ENCODE measurements at places on chromosomes 4 and X.
A peak's percentile ranks its signal among the peaks of the same experiment; 100 is the strongest.

DNA sequence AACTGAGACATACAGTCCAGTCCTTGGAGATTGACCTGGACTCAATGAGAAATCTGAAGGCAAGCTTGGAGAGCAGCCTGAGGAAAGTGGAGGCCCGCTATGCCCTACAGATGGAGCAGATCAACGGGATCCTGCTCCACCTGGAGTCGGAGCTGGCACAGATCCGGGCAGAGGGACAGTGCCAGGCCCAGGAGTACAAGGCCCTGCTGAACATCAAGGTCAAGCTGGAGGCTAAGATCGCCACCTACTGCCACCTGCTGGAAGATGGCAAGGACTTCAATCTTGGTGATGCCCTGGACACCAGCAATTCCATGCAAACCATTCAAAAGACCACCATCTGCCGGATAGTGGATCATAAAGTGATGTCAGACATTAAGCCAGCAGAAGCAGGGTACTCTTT lies 20.4 kb upstream of the FRMPD3 start:
- no peak for DNase-seq

GRCh38 chrX:150148749-150149672 lies 210.7 kb upstream of the EOLA2 start:
- no peak for DNase-seq

DNA sequence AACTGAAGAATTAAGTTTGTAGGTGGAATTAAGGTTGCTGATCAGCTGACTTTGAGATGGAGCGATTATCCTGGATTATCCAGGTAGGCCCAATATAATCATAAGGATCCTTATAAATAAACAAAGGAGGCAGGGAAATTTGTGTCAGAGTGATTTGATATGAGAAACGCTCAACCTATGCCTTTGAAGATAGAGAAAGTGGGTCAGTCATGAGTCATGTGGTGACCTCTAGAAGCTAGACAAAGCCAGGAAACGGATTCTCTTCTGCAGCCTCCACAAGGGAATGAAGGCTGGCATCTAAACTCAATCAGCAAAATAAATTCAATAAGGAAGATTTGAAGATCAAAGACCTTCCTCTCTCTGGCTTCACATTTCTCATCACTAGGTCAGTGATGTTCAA lies 41.5 kb upstream of the SMIM10 start:
- no peak for DNase-seq

GRCh38 chr4:11355226-11355625 lies 73.5 kb downstream of the HS3ST1 start:
- DNase-seq, result no peak

- DNase-seq, result no peak
Observed at GRCh38 chr4:73237044-73237443, 21.6 kb downstream of the ANKRD17 start.

- no peak for DNase-seq
Observed at GRCh38 chrX:107561468-107562215, 66.7 kb upstream of the PRPS1 start.

DNA sequence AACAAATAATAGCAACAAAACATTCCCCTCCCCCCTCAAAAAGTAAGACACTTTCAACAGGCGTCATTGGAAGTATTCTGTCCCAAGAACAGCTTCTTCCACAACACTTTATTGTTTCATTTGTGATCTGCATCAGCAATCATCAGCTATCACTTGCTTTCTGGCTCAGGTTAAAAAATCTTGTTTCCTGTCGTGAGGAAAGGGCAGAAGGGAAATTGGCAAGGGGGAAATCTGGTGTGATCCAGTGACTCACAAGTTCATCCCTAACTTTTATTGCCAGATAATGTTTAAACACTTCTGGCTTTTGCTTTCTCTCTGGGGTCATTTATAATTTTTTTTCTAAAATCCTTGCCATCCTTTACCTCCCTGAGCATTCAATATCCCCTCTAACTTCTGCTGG lies 247.4 kb upstream of the GIMD1 start:
- DNase-seq, result peak; percentile 43

GRCh38 chrX:54937416-54937815 lies 16.8 kb downstream of the TRO start:
- DNase-seq, result no peak
